ENCODE measurements at places on chromosomes 3 and 15.

GRCh38 chr15:57297163-57297593 lies 79.1 kb upstream of the CGNL1 start:
- DNase-seq: peak; percentile 89

GRCh38 chr15:90619468-90619867 lies 89.7 kb downstream of the CRTC3 start:
- DNase-seq: no peak

DNA sequence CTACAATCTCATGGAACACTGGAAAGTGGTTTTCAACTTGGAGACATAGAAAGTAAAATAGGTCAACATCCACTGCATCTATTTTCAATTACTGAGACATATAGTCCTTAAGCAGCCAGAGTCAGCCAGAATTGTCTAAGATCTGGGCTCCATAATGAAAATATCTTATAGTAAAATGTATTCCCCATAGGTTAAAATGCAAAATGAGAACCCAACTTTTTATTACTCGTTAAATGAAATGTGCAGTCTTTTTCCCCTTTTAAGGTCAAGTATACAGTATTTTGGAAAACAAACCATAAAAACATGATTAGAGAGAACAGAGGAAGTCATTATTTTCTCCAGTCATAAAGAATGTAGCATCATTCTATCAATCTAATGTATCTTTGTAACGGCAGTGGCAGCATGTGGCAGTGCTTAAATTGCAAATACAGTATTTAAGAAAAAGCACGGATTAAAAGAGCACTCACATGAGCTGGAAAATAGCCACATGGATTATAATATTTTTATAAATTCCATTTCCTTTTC lies 64.4 kb upstream of the CPB1 start:
- DNase-seq: no peak

- DNase-seq: no peak
Observed at GRCh38 chr3:113794526-113794925, 44.1 kb upstream of the GRAMD1C start.

GRCh38 chr3:36653095-36653494 lies 111.3 kb downstream of the DCLK3 start:
- DNase-seq: no peak

DNA sequence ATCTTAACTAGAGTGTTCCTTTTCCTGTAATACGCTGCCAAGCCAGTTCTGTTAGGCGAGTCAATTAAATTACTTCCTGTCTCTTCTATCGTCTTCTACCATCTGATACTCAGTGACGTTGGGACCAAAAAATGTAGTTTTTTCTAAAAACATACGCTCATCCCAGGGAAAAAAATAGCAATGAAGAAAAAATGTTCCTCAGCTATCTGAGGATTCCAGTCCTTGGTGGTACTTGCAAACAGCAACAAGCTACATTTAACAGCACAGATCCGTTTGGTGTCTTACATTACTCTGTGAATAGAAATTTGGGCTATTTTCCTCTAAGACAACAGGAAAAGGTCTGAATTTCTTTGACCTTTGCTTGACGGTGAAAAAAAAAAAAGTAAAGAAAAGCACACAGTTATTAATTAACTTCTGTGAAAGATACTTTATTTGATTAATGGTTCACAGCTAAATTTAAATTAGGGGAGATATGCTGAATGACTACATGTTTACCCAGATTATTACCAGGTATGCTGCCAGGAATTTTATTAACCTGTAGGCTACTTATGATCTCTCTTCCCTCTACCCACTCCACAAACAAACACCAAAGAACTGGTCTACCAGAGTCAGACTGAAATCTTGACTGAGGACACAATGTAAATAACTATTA lies 254.4 kb upstream of the ZPLD1 start:
- DNase-seq: no peak

- DNase-seq: no peak
Observed at GRCh38 chr3:197516517-197516889, 39.3 kb downstream of the BDH1 start.

GRCh38 chr15:88987591-88987933 lies 74.4 kb upstream of the MFGE8 start:
- no peak for DNase-seq

DNA sequence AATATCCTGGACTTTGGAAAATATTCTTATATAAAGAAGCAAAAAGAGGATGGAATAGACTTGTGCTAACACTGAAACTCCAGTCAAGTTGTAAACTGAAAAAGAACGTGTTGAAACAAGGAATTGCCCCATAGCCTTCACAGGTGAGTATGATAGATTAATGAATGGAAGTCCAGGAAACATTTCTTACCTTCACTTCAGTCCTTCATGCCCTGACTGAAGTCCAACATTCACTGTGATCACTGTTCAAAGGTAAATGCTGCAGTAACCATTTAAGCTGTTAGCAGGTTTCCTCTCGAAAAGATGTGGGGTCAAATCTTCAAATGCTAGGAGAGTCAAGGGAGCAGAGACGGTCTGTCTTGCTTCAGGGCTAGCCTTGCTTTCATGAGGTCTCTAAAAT lies 46.1 kb downstream of the SLC30A4 start:
- DNase-seq: no peak

DNA sequence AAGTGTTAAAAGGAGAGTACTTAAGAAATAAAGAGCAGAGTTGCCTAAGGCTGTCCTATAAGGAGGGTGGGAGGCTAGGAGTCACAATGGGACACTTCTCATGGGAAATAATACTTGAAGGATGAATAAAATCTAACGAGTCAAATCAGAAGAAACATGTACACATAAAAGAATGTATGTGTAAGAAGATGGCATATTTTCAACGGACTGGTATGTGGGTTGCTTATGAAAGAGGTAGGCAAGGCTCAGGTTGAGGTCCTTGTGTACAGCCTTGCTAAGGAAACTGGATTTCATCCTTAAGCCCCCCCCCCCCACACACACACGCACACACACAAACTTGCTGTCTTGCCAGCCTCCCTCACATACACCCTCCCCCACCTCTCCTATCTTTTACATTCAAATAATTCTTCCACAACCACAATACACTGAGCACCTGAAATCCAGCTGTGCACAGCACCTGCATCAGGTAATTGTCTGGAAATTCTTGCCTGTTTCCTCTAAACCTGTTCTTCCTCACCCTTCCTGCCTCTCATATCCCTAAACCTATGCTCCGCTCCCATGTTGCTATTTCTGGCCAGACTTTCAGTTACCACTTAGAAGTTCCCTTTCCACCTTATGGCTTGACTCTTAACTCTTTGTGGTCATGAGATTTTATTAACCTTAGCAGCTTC lies 79.2 kb downstream of the FMN1 start:
- no peak for DNase-seq

DNA sequence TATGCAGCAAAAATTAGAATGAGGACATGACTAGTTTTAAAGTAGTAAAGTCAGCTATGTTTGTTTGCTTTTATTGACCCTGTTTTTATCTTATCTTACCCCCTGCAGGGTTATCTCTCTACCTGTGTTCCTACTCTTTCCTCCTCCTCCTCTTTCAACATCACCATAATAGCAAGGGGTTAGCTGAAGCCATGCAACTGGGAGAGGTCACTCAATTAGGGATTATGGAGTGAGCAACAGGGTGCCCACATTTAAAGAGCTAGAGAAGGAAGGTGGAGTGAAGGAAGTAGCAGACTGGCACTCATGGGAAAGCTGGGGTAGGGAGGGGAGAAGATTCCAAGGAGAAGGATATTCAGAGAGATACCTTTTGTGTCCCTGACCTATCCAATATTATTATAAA lies 125.9 kb downstream of the LRTM1 start:
- DNase-seq: no peak

GRCh38 chr3:11236588-11237461 lies 35.4 kb upstream of the ATG7 start:
- DNase-seq: peak; percentile 50

All from NCI-H748 treated with DMSO at 0.1 percent for 48 hours (cell line).